Stimulated activated CD8-positive, alpha-beta memory T cell treated with anti-CD3 and anti-CD28 coated beads, Interleukin-15, amount 100 ng/mL, for 4 hours (primary cell): ENCODE measurements at places on chromosomes 11 and 22.

DNA sequence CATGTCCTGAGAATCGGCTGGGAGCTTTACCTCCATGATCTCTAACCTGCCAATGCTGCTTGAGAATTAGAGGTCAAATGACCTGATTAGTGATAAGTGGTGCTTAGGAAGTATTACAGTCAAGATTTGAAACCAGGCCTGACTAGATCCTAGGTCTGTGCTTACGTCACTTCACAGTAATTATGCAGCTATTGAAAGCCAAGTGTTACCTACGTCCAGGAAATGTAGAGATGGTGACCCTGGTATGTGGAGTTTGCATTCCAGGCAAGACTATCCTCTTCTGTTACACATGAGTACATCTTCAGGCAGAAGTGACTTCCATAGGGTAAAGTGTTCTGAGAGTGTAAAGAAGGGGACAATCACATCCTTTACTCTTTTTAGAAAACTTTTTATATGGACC lies 530.4 kb upstream of the TENM4 start:
- DNase-seq = no peak

GRCh38 chr11:74171997-74172396 lies 908 bp downstream of the PPME1 start:
- DNase-seq = no peak

GRCh38 chr22:35258191-35258988 lies 1.1 kb downstream of the HMGXB4 start:
- no peak for DNase-seq

GRCh38 chr22:31695423-31695822 lies 33.4 kb upstream of the PISD start:
- DNase-seq = no peak

DNA sequence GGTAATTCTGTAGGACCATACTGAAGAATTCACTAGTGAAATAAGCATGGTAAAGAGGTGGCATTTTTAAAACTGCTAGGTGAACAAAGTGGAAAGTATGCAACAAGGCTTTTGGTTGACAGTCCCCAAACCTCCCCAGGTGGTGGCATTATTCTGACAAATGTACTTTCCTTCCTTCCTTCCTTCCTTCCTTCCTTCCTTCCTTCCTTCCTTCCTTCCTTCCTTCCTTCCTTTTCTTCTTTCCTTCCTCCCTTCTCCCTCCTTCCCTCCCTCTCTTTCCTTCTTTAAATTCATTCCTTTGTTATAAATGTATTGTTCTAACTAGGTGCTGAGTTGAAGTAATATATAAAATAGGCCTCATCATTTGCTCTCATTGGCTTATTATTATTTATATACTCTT lies 284.7 kb upstream of the ANO5 start:
- no peak for DNase-seq
